ENCODE measurements at places on chromosomes 6 and 20.

- no peak for DNase-seq
Observed at GRCh38 chr20:61737812-61738443, 327.8 kb downstream of the TAF4 start.

GRCh38 chr6:115891111-115891669 is 169.5 kb downstream of the FRK start:
- peak; percentile 6 for DNase-seq

- no peak for DNase-seq
Observed at GRCh38 chr20:57821935-57822334, 112.1 kb upstream of the PMEPA1 start.

- DNase-seq = no peak
Observed at GRCh38 chr6:90151576-90152422, 144.8 kb downstream of the BACH2 start.

DNA sequence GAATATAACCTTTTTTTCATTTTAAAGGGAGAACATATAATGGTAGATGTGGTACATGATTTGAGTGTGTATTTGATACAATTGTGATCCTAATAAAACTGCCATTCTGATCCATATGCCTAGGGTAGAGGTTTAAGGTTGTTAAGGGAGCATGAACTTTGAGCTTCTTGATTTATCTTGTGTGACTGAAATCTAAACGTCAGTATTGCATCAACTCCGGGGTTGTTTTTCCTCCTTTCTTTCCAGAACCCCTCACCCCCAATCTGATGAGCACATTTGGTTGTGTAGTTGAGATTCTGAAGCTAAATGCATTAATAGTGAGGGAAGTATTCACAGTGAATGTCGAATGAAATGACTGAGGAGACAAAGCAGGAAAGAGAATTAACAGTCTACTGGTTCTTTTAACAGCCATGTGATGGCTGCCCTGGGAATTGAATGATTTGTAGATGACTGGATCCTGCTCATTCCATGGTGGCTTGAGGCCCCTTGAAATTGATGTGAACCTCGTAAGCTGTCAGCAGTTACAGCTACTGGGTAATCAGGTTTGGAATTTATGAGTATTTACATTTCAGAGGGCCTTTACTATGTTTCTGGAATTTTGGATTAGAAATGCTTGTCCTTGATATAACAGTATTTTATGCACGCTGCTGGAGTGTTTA is 44.8 kb downstream of the FARS2 start:
- no peak for DNase-seq

- DNase-seq = no peak
Observed at GRCh38 chr6:85058806-85059205, 294.4 kb upstream of the TBX18 start.

DNA sequence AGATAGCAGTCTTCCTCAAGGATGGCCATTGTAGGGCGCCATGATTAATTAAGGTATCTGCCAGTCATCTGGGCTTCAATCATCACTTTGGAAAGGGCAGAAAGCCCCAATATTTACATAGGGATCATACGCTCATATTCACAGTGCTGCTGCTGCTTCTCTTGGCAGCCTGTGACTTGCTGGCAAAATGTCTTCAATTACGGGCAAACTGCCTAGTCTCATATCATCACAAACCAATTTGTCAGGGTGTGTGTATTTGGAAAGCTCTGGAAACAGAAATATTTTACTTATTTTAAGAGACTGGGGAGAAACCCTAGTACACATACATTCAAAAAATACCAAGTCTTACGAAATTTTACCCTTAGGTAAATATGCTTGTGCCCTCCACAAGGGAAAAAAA is 77.6 kb downstream of the SAMD5 start:
- DNase-seq = peak; percentile 72

GRCh38 chr6:106750142-106750918 is 121.0 kb downstream of the QRSL1 start:
- DNase-seq = no peak

- DNase-seq = no peak
Observed at GRCh38 chr6:41409489-41409888, 74.1 kb downstream of the NCR2 start.

DNA sequence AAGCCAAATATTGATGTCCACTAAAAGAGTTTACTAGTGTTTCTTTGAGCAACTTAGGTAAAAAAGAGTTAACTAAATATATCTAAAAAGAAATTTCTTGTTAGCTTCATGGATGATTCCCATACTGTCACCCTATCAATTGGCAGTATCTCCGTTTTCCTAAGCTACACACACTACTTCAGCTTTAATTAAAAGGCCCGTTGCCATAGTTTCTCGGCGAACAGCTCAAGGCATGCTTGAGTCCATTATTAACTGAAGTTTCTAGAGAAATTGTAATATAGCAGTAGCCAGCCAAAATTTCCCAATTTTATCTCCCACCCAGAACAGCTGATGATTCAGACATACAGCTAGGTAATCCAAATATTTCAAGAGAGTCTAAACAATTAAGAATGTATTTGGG is 20.0 kb upstream of the BEND6 start:
- no peak for DNase-seq

- no peak for DNase-seq
Observed at GRCh38 chr20:35360033-35360432, 51.7 kb downstream of the UQCC1 start.

- no peak for DNase-seq
Observed at GRCh38 chr6:66128656-66129055, 421.6 kb upstream of the EYS start.

DNA sequence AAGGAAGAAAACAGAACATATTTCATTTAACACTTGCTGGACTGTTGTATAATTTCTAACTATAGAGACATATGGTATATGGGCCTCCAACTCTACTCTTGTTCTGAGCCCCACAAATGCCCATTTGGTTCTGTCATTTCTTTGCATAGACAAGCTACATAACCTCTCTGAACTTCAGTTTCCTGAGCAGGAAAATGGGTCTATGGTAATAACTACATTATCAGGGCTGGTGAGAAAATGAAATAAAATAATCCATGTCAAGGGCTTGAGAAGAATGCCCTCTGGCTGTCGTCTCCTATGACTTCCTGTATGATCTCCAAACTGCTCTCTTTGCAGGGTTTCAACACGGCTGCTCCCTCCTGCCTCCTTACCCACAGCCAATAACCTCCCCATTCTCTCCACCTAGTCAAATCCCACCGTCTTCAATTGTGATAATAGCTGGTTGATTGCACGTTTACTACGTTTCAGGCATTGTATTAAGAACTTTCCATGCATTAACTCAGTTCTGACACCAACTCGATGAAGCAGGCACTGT is 12.0 kb downstream of the ZCCHC3 start:
- DNase-seq = no peak

- no peak for DNase-seq
Observed at GRCh38 chr6:117128052-117128451, 137.3 kb upstream of the VGLL2 start.

DNA sequence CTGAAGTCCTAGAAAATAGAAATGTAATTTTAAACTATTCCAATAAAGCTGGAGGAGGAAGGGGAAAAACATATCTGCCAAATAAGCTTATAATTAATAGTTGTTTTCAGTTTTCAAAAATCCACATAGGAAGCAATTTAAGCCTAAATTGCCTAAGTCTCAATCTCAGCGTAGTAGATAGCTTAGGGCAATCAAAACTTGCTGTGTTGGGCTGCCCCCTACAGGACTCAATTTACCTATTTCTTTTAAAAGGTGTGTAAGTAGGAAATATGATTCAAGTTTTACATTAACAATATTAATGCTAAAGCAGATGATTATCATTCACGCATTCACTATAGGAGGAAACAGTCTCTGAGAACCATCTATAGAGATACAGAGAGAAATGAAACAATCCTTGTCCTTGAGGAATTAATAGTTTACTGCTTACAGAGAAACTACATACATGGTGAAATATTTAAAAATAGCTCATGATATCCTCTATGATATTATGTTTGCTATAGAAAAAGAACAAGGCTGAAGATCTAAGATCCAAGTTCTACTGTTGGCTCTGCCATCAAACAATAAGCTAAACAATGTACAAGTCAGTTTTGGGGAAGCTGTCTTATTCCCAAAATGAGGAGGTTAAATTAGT is 102.1 kb downstream of the ATG5 start:
- peak; percentile 73 for DNase-seq

- DNase-seq = no peak
Observed at GRCh38 chr20:46900086-46900485, 5.4 kb downstream of the EYA2 start.

- peak; percentile 87 for DNase-seq
Observed at GRCh38 chr6:145044641-145045246, 690.6 kb downstream of the EPM2A start.

GRCh38 chr6:40634429-40634828 is 47.3 kb upstream of the LRFN2 start:
- DNase-seq = no peak

DNA sequence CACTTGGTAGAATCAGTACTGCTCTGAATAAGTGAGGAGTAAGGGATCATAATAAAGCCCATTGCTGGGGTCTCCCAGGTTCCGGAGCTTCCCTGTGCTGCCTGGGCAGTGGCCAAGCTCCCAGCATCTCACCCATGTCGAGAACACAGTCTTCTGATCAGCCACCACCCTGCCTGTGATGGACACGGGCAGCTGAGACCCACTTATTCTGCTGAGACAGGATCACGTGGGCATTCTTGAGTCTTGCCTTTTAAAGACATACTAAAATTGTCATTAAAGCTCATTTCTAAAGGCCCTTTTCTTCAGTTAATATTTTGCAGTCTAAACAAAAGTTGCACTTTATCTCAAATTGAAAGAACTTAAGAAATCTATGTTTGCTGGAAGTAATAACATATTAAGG is 42.7 kb upstream of the SLC22A2 start:
- no peak for DNase-seq

DNA sequence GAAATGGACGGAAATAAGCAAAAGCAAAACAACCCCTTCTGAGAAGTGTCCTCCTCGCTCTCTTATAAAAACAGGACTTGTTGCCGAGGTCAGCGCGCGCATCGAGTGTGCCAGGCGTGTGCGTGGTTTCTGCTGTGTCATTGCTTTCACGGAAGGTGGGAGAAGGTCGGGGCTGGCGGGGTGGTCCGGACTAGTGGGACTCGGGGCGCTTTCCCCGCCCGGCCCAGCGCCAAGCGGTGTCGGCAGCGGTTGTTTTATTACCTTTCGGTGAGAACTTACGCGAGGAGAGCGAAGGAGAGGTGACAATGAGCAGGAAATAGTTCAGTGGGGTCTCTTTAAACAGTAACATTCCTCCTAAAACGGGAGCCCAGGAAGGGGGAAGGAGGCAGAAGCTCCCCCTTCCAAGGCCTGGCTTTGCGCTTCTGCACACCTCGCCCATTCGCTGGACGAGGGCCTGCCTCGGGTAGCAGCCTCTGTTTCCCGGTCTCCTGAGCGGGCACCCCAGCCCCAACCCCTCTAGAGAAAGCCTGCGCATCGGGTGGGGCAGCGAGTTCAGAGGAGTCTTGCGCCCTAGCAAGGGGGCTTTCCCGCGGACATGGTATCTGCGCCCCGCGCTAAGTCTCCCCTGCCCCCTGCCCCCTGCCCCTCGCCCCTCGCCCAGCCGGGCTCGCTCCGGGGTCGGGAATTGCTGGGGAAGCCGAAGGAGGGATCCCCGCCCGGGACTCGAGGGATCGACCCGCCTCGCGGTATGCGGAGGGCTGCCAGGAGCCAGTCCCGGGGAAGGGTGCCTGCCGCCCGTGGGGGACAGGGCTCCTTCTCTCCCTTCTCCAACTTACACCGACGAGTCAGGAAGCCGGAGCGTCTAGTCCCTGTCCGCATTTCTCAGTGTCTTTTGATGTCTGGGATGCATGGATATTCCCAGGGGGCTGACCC is 1.2 kb upstream of the TBXT start:
- DNase-seq = no peak

DNA sequence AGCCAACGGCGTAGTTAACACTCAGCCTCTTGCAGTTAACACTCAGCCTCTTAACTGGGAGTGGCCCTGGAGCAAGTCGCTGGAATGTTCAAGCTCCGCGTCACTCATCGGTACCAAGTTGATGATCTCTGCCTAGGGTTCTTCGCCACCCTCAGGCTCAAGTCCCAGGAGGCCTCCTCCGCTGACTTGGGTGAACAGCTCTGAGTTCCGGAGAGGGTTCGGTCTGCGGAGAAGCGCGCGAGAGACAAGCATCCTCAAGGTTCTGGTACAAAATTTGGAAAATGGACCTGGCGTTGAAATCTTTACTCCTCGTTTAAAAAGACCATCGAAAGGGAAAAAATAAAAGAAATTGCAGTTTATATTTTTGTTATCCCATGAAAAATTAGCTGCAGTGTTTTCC is 876 bp upstream of the DSP start:
- DNase-seq = no peak

DNA sequence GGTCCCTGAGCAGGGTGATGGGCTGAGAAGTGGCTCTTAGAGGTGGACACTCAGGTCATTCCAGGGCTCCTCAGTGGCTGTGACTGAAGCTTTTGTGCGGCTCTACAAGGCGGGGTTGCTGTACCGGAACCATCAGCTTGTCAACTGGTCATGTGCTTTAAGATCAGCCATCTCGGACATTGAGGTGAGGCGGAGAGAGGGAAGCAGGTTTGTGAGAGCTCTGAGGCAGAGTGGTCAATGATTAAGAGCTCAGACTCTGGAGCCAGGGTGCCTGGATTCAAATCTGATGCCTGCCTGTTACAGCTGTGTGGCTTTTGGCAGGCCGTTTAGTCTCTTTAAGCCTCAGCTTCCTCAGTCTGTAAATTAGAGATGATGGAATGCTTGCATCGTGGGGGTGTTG is 3.0 kb downstream of the VARS2 start:
- no peak for DNase-seq

DNA sequence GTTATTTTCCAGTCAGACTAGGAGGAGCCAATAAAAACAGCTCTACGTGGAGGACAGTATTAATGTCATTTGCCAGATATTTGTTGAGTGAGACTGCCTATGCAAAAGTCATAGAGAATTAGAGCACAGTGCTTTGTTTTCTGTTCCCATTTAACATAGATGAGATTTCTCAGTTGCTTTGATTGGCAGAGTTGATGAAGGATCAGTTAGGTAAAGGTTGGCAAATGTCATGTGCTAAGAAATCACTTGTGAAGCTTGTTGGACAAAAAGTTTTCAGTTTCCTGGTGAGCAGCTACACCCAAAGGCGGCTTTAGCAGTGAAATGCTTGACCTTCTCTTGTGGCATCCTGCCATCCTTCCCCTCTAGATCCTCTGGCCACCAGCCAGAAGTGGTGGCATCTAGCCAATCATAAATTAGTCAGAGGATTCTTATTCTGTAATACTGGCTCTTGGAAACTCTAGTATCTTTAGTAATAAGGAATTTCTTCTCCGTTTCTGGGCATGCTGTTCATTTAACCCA is 37.0 kb downstream of the BCKDHB start:
- DNase-seq = peak; percentile 94

- DNase-seq = no peak
Observed at GRCh38 chr20:63454731-63455567, 17.5 kb downstream of the KCNQ2 start.

- no peak for DNase-seq
Observed at GRCh38 chr6:120945905-120946594, 388.2 kb downstream of the TBC1D32 start.

- no peak for DNase-seq
Observed at GRCh38 chr6:13421425-13422059, 65.9 kb downstream of the GFOD1 start.
